ENCODE measurements at places on chromosomes 11 and 22. TPM values are rescaled to one million over a fixed set of nuclear protein-coding genes. Genes with fewer than 3 reads are reported as not detected.

Gene MIAT
- 0.60 TPM for total RNA-seq

Gene BCR
- 29.7 TPM for total RNA-seq

Gene GUCY1A2
- 1.3 TPM for total RNA-seq

Gene CYB5R2
- 2.8 TPM for total RNA-seq

Gene PKNOX2
- 0.63 TPM for total RNA-seq

Measured in left lobe of liver (tissue), 2 donors.